ENCODE measurements at places on chromosomes 4 and X. TPM values are rescaled to one million over a fixed set of nuclear protein-coding genes. Genes with fewer than 3 reads are reported as not detected.

DNA sequence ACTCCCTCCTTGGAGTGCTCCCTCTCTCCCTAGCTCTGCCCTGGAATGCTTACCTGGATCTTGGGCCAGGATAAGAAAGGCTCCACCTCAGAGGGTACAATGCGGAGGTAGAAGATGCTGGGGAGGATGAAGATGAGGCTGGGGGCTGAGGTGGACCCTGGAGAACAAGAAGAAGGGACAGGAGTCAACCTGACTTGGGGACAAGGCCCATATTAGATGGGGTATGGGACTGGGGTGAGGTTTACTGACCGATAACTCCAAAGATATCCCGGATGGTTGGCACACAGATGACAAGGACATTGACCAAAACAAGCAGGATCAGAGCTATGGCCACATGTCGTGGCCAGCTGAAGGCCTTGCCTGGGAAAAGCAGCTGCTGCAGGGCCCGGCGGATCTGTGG lies 10.6 kb downstream of the SLC38A5 start:
- no peak for DNase-seq

DNA sequence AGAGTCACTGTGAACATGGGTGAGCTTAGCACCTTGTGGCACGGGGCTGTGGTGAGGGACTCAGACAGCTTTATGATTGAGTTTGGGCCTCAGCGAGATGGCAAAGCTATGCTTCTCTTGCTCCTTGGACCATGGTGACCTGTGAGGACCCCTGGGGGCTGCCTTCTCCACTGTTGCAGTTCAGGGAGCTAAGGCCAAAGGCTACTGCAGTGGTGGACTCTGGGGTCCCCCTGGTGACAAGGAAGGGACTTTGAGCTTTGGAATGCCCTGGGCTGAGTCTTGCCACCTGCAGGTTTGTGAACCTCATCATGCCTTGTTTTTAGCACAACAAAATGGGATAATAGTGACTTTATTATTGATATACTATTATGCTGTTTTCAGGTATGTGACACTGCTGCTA lies 36.5 kb downstream of the TBL1X start:
- DNase-seq, result no peak

- DNase-seq, result no peak
These were observed 147.2 kb upstream of the BCOR start for GRCh38 chrX:40244980-40245379.

- peak; percentile 29 for DNase-seq
These were observed 163.1 kb downstream of the SMARCA1 start for GRCh38 chrX:129360175-129360574.

- DNase-seq, result no peak
These were observed 530.3 kb upstream of the PRKX start for GRCh38 chrX:4243759-4244158.

GRCh38 chrX:130628516-130628915 lies 226.7 kb downstream of the RBMX2 start:
- DNase-seq, result no peak

DNA sequence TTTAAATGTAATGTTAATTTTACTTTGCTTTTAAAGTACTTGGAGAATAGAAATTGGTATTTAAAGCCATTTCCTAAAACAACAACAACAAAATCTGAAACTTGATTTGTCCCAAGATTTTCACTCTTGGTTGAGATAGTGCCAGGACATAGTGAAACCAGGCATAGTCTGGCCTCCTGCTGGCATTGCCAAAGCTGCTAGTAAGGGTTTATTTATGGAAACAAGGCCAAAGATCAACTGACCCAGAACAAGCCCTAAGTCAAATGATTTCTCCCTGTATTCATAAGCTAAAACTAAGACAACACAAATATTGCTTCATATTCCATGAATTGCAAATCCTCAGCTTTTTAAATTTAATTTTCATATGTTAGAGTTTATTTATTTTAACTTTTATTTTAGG lies 227.5 kb upstream of the FGF13 start:
- DNase-seq, result no peak

DNA sequence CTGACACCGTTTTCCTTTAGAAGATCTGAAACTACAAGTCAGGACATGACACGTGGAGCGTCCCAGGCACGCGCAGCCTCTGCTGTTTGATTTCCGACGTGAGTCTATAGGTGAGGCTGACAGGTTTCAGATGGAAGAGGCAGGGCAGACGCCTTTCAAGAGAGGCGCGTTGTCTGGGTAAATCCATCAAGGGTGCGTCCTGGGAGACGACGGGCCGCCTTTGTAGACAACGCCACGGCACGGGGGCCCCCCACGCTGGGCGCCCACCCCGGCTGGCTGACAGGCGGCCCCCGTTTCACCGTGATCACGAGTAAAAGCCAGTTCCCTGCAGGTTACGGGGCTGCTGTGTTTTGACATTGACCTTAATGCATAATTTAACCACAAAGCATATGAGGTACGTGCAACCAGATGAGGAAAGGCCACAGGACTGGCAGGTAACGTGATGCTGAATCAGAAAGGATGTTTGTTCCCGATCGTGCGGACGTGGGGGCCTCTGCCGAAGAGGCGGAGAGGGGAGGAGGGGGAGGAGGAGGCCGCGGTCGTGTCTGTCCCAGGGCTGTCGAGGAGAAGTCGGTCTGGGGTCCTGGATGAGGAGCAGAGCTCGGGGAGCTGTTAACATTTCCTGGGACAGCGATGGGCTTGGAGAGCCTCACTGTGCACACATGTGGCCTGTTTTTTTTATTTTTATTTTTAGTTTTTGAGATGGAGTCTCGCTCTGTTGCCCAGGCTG lies 51.1 kb upstream of the PPP2R3B start:
- no peak for DNase-seq

DNA sequence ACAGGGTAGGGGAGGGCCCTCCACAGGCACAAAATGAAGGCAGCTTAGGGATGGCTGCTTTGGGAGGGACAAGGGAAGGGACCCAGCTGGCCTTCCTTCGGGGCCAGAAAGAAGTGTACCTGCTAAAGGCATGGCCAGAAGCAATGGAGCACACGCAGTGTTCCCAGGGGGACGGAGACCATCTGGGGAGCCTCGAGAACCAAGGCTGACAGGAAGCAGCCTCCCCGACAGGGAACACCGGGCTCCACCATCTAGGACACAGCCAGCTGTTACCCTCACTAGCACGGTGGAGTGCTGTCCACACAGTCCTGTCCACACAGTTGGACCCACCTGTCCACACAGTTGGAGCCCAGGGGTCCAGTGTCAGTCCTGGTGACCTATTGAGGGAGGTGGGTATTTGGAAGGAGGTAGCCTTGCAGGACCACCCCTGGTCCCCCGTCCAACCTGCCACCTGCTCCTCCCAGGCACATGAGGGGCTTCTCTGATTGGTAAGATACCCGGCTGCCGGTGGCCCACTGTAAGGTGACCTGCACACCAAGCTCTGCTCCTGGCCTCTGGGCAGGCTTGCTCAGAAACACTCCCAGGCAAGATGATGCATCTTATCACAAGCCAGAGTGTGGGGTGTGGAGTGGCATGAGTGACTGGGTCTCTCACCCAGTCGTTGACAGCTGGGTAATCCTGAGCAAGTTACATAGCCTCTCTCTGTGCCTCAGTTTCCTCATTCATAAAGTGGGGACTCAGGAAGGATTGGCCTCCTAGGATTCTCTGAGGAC lies 20.5 kb upstream of the AFAP1 start:
- no peak for DNase-seq

DNA sequence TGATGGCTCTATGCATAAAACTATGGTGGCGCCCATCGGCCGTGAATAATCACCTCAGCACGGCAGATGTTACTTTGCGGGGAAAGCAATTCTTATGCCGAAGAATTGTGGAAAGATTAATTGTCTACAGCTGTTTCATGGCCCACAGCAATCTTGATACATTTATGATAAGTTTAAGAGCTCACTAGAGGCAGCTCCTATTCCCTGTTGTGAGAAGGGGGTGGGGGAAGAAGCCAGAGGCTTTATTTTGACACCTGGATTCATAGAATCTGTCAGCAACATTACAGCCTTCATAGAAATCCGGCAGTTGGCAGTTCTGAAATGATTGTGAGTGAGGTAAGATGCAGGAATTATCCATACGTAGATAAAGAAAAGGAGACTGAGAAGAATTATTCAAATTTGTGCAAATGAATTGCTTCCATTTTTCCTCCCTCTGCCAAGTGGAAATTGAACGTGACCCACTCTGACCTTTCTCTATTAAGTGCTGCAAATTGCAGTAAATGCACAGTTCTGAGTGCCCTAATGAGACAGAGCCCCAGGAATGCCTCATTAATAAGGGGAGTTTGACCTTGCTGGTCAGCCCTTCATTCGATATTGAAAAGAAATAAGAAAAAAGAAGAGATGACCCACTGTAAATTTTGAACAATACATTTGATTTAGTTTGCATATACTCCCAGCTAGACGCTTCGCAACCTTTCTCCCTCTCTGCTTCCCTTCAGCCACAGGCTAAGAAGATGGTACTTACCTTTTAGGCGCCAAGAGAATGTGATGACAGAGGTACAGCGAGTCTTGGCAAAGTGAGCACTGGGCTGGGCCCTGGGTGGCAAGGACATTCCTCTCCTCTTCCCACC lies 188.8 kb downstream of the GPAT3 start:
- no peak for DNase-seq

- DNase-seq, result no peak
These were observed 19.5 kb upstream of the PDCL2 start for GRCh38 chr4:55611358-55612059.

DNA sequence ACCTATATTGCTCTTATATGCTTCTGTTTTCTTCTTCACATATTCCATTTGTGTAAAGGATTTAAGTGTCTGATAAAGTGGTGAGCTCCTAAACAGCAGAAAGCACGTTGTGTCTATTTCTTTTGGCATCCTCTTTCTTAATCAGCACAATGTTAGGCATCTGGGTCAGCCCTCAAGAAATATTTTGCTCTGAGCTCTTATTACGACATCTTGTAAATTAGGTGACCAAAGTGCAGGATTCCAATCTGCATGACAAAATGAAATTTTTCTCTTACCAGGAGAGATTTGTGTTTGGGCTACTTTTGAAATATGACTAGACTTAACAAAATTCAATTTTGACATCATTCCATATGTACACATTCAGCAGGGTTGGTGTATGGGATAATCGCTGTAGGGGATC lies 210.0 kb upstream of the IGFBP7 start:
- DNase-seq, result no peak

GRCh38 chr4:127799711-127800110 lies 17.6 kb downstream of the HSPA4L start:
- DNase-seq, result no peak

DNA sequence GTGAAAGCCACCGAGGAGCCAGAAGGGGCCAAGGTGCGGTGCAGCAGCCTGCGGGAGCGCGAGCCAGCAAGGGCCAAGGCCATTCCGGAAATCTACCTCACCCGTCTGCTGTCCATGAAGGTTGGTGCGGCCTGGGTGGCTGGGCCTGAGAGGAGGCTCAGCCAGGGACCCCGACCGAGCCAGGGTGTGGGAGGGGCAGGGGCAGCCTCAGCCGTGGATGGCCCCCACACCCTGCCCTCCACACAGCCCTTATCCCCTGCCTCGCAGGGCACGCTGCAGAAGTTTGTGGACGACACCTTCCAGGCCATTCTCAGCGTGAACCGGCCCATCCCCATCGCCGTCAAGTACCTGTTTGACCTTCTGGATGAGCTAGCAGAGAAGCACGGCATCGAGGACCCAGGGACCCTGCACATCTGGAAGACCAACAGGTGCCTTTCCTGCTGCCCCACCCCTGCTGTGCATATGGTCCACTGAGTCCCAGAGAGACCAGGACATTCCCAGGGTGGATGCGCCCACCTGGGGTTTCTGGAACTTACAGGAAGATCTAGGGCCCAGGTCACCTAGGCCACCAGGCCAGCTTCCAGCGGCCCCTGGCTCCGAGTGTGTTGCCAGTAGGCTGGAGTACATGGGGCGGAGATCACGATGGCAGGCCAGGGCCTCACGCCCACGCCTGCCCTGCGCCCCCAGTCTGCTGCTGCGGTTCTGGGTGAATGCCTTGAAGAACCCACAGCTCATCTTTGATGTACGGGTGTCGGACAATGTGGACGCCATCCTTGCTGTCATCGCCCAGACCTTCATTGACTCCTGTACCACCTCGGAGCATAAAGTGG lies 3.4 kb upstream of the SRPK3 start:
- DNase-seq, result no peak

- no peak for DNase-seq
These were observed 5.7 kb upstream of the TMEM192 start for GRCh38 chr4:165118256-165118909.

- DNase-seq, result peak; percentile 35
These were observed 124.7 kb upstream of the CPEB2 start for GRCh38 chr4:14877246-14878225.

DNA sequence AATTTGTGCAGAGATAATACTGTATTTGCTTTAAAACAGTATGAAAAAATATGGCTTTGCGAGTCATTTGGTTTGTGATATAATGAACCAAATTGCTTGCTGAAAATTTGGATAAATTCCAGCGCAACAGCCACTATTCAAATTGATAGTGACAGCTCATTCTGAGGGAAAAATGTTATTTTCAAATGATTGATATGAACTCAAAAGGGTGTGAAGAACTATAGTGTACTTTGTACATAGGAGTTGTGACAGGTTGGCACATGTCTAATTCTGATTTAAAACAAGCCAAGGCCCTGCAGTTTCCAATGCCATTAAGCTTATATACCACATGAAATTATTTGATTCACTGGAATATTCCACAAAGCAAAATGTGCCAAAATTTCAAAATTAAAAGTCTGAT lies 1628.9 kb upstream of the AGA start:
- DNase-seq, result no peak

- no peak for DNase-seq
These were observed 67.1 kb downstream of the USP38 start for GRCh38 chr4:143251779-143252178.

The CFAP99 gene
- not detected for total RNA-seq

The FHIP1A gene
- 5.5 TPM for total RNA-seq

The EFHC2 gene
- total RNA-seq, result not detected

The PAGE2B gene
- not detected for total RNA-seq

The SMIM10 gene
- 7.6 TPM for total RNA-seq

The ARHGAP36 gene
- 0.46 TPM for total RNA-seq

The RS1 gene
- total RNA-seq, result not detected

Data from H4 (cell line).